ENCODE measurements at places on chromosomes 7 and 10.

DNA sequence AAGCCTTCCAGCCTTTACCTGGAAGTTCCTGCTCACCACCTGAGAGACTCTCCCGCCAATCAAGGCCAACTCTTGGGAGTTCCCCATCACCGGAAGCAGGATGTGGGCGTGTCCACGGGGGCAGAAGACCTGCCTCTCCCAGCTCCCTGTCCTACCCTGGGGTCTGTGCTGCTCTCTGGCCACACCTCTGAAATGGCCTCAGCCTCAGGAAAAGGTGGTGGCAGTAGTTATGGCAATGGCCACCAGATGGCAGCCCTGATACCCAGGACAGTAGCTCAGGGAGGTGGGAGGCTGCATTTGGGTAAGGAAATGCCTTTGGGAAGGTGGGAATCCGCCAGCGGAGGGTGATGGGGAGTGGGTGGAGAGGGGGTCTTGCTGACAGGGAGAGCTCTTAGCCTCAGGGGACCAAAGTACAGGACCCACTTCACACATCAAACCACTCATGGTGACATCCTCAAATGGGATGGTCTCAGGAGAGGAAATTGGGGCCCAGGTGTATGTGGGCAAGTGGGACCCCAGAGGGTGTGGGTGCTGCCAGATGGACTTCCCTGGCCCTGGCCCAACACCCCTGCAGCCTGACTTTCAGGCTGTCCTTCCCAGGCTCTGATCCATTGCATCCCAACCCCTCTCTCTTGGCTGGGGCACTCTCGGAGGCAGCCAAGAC, 33.9 kb downstream of the KAZALD1 start:
- peak; percentile 32 for DNase-seq

- DNase-seq, result no peak
Observed at GRCh38 chr10:132243141-132243540, 56.4 kb downstream of the DPYSL4 start.

DNA sequence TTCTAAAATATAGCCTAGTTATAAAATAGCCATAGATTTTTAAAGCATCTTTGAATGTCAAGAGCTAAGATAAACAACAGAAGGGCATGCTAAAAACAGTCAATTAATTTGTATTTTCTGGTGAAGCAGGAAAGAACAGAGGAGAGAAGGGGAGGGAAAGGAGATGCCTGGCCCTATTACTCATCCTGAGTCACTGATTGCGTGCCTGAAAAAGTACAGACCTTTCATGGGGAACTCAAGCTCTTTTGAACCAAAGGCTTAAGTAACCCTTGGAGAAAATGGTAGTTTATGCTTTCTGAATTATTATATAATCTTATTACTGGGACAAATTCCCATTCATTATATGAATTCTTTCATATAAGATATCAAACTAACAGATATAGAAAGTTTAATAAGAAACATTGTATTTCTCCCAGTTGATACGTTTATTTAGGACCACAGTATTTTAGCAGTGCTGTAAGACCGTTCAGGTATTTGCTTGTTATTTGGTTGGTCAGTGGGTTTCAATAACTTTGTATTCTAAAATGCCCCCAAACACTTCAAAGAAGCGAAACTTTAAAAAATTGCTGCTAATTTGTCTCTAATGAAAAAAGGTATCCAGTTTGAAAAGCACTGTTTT, 151.3 kb downstream of the HGF start:
- no peak for DNase-seq

DNA sequence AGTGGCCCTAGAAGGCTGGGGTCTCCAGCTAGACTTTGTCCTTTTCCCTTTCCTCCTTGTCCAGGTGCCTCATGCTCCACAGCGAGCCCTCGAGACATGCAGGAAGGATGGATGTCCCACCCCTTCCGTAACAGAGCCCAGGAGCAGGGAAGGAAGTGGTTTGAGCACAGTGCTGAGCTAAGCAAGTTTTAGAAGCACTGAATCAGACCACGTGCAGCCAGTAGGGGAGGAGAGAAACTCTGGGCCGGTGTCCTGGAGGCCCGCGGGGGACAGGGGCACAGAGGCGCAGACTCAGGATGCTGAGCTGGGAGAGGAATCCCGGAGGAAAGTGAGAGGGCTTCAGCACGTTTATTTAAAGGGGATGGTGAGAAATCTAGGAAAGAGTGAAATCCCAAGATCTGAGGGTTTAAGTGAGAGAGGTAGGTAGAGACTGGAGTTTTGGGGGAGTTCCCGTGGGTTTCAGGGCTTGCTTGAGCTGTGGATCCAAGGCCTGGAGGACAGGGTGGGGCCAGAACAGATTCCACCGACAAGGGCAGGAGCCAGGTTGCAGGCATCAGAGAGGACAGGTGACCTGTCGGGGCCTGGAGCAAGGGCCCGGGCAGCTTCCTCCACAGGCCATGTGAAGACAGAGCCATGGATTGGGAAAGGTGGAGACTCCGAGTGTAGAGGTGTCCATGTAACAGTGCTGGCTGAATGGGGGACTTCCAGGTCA, 4.4 kb upstream of the IRF5 start:
- DNase-seq, result peak; percentile 47

DNA sequence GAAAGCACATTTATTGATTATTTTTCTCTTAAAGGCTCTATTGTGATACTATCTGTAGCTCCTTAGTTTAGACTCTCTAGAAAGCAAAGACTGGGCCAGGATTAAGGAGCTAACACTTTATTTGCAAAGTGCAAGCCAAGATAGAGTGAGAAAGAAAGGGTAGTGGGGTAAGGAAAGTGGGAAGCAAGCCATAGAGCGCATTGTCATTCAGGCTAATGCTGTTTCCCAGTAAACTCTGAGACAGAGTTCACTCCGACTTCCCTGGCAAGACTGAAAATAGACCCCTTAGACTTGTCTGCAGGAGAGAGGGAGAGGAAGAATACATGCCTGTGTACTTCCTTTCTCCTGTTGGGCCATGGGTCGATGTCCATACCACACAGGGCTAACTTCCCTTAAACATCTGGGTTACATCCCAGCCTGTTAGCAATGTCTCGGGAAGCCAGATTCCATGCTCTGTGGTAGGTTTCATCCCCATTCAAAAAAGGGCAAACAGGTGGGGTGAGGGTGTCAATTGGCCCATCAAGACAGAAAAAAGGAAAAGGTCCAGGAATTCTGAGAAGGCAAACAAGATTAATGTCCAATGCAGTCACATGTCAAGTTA, 875.8 kb upstream of the CELF2 start:
- DNase-seq, result peak; percentile 7

- no peak for DNase-seq
Observed at GRCh38 chr10:77377678-77378352, 259.8 kb downstream of the KCNMA1 start.

DNA sequence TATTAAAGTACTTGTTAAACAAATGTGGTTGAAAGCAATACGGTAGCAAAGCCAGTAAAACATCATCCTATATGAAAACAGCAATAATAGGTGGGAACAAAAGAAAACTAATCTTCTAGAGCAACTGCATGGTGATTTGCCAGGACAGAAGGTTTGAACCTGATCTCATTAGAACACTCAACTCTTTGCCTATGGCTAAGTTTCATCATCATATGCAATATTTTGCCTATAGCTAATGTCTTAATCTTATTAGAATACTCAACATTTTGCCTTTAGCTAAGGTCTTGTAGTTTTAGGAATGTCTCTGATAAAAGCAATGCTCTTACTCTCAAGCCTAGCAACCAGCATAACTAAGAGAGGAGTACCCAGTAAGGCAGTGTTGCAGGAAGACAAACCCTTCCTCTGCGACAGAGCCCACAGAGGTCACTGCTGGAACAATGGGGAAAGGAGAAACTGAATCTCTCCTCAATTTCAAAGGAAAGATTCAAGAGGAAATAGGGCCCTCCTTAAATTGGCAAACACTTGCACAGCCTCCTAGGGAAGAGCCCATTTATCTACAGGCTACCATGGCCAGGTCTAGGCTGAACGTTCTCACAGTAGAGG, 38.3 kb downstream of the CADPS2 start:
- no peak for DNase-seq

GRCh38 chr10:81730891-81731290, 144.1 kb upstream of the NRG3 start:
- DNase-seq, result no peak

DNA sequence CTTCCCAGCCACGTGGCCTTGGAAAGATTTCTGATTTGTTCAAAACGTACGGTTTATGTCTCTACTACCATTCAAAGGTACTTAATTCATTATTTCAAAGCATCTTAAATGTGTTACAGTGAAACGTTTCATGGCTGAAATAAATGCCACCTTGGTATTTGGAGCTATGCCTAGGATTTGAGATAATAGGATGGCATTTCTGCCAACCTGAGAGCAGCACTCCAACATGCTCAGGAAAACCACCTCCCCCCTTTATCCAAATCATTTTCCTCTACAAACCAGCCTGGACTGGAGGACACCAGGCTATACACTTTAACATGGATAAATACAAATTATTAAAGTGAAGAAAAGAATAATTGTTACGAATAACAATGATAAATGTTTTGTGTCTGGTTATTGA, 260.9 kb downstream of the ZMYND11 start:
- DNase-seq, result no peak

DNA sequence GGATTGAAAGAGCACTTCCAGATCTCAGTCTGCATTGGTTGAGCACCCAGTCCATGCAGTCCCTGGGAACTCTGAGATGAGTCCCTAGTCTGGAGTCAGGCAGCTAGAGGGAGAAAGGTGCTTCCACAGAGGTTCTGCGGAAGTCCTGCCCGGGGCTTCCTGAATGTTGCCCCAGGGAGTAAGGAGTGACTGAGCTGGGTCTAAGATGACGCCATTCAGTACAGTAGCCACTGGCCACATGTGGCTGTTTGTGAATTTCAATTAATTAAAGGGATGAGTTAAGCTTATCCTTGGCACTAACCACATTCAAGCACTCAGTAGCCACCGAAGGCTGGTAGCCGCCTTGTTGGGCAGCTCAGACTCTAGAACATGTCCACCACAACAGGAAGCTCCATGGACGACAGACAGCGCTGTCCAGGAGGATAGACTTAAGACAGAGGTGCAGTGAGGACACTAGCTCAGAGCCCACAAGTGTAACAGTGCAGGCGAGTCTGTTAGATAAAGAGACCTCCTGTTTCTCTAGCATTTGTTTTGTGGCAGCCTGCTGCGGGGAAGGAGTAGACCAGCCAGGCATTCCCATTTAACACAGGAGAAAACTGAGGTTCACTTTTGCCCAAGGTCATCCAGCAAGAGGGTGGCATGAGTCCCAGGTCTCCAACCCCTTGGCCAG, 101.6 kb upstream of the PPIF start:
- no peak for DNase-seq

GRCh38 chr7:13850185-13850752, 139.2 kb downstream of the ETV1 start:
- DNase-seq, result no peak

DNA sequence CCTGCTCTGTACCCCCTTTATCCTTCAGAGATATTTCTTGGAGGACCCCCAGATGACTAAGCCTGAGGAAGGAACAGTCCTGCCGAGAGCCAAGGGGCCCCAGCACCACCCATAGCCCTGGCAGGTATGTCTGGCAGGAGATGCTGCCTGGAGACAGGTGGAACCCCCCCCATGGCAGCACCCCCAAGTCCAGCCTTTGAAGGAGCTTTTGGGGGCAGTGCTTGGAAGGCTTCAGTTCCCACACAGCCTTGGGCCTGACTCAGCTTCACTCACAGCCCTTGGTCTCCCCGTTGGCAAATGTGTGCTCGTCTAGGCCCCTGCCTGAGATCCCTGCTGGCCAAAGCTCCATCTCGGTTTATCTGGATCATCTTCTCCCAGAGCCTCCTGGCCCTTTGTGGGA, 23.0 kb upstream of the PCBD1 start:
- no peak for DNase-seq

- no peak for DNase-seq
Observed at GRCh38 chr10:58050575-58050974, 217.1 kb downstream of the IPMK start.

GRCh38 chr10:2414562-2414961, 652.8 kb upstream of the PFKP start:
- no peak for DNase-seq

DNA sequence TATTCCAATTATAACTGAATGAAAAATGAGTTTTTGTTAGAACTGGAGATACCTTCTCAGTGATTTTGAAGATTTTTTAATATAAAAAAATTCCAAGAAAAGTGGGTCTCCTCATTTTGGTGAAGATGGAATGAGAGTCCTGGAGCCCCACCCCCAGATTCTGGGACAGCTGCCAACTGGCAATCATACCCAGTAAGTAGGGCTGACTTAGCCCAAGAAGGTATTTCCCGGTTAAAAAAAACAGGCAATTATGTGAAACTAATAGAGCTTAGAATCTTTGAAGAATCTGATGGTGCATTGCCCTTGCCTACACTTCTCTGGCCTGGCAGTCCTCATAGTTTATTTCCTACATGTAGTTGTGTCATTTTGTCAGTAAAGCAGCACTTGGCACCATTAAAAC, 52.8 kb upstream of the VWDE start:
- no peak for DNase-seq

DNA sequence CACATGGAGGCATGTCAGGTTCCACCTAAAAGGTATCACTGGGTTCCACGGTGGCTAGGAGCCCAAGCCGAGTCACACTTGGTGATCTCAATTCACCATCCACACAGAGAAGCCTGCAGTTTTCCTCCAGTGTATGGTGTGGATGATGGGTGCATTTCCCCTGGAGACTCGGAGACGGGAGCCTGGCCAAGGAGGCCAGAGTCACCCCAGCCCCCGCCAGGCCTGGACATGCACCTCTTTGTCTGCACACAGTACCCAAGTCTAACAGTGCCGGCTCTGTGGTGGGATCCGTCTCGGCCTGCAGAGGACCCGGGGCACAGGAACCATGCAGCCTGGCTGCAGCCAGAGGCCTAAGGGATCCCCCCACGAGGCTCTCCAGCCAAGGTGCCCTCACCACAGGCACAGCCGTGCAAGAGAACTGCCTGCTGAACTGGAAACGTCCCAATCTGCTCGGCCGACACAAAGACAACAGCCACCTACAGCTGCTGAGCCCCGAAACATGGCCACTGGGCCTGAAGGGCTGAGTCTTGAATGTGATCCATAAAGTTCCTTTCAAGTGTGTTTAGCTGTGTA, 75.2 kb downstream of the DIP2C start:
- DNase-seq, result no peak

GRCh38 chr7:146528581-146528980, 412.0 kb downstream of the CNTNAP2 start:
- no peak for DNase-seq

DNA sequence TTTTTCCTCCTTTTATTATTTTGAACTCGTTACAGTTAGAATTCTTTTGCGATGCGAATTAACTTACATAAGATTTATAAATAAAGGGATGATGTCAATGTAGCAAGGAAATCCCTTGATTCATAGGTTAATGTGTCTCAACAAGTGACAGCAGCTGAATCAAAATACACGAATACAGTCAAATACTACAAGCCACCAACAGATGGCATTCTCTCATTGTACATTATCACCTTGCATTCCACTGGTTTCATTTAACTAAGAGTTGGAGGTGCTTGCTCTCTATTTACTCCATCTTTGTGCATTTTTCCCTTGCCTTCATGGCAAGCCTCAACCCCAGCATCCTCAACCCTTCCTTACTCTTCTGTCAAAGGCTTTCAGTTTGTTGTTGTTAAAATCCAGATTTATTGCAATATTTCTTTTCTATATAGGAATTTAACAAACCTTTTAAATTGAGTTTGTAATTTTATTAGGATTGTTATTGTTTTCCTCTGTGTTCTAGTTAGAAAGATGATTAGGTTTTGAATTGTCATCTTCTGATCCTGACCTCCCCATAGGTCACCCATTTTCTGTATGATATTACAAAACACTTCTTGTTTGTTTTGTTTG, 78.3 kb downstream of the SLC25A40 start:
- peak; percentile 40 for DNase-seq

- DNase-seq, result peak; percentile 73
Observed at GRCh38 chr10:21732067-21732772, 198.2 kb downstream of the MLLT10 start.

GRCh38 chr7:50807026-50807730, 24.5 kb upstream of the GRB10 start:
- DNase-seq, result no peak
